GM23338 (cell line): ENCODE measurements at places on chromosomes 4 and X.
A peak's percentile ranks its signal among the peaks of the same experiment; 100 is the strongest.

GRCh38 chrX:2360731-2361130 lies 140.0 kb downstream of the DHRSX start:
- peak; percentile 49 for DNase-seq

- DNase-seq = no peak
These were observed 16.4 kb downstream of the ZNF732 start for GRCh38 chr4:288891-289290.

DNA sequence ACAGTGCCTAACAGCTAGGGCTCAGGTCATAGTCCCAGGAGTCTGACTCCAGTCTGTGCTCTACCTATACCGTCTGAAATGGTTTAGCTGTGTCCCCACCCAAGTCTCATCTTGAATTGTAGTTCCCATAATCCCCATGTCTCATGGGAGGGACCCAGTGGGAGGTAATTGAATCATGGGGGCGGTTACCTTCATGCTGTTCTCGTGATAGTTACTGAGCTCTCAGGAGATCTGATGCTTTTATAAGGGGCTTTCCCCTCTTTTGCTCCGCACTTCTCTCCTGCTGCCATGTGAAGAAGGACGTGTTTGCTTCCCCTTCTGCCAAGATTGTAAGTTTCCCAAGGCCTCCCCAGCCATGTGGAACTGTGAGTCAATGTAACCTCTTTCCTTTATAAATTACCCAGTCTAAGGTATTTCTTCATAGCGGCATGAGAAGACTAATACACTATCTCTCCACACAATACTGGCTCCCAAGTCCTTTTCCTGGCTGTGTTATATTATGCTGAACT lies 110.8 kb downstream of the AFAP1 start:
- DNase-seq = no peak

DNA sequence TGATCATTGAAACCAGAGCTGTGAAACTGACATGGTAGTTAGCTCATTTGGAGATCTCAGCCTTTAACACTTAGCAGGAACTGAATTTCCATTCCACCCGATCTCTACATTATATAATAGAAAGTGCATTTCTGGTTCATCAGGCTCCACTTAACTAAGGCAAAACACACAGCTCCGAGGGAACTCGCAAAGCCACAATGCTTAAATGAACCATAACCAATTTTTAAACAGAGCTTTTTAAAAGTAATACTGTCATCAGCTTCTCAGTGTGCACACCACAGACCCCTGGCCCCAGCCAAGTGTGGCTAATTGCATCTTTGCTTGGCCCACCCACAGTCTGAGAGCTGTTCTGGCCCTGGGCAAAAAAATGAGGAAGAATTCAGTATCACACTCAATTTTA lies 66.1 kb downstream of the DCHS2 start:
- DNase-seq = no peak

GRCh38 chr4:113114884-113115283 lies 65.4 kb downstream of the ANK2 start:
- no peak for DNase-seq

DNA sequence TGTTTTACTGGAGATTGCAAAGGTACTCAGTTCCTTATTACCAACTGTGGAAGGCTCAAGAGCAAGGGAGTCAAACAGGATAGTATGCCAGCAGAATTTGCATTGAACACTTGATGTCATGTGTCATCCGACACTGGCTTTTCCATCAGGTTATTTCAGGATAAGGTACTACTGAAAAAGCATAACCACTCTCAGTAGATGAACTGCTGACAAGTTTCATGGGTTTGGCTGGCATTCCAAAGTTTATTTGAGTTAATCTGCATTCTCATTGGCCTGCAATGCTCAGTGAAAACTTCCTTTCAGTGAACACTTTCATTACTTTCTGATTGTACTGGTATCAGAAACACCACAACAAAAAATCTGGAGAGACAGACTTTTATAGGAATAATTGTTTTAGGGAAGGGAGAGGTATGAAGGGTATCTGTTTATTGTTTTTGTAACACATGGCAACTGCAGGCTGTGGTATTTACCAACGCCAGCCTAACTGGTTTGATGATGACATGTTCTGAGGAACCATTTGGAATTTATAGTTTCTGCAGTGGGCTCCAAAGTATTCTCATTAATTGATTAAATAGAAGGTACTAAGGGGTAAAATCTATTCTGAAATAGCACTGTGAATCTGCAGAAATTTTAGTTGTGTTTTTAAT lies 345.7 kb upstream of the NR3C2 start:
- DNase-seq = peak; percentile 23

GRCh38 chrX:136909119-136909705 lies 28.7 kb upstream of the RBMX start:
- DNase-seq = peak; percentile 67

- DNase-seq = no peak
These were observed 331.6 kb downstream of the BCOR start for GRCh38 chrX:39766085-39766726.

- no peak for DNase-seq
These were observed 34.7 kb upstream of the PRKX start for GRCh38 chrX:3748052-3748559.

- DNase-seq = no peak
These were observed 20.9 kb downstream of the SPIN3 start for GRCh38 chrX:56974408-56974807.

DNA sequence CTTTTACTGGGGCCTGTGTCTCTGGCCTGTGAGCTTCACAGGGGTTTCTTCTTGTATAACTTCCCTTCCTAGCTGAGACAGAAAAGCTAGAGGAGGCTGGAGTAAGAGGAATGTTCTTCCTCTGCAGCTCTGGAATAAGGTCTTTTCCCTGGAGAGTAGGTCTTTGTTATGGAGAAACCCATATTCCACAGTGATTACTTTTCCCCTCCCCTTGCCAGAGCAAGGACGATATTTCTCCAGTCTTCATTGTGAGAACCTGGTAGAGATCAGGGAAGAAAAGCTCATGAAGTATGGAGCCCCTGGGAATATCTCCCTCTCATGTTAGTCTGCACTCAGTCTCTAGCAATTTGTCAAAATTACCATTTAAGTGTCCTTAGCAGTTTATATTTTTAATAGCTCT lies 18.7 kb upstream of the GLRB start:
- peak; percentile 31 for DNase-seq

GRCh38 chr4:74754218-74754617 lies 40.1 kb downstream of the BTC start:
- DNase-seq = no peak

DNA sequence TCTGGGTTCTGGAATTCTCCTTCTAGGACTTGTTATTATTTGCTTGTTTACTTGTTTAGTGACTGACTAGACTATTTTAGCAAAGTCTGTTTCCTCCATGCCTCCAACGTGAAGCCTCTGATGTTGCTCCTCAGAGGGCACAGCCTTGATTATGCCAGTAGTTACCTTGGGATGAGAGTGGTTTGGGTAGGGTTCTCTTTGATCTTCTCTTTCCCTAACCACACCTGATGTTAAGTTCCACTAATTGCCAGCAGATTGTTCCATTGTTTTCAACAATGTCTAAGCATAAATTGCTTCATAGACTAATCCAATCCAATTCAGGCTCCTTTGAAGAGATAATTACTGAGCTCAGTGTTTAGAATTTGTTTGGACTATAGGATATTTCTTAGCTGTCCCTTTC lies 352.7 kb upstream of the DIPK2B start:
- no peak for DNase-seq

GRCh38 chr4:106268786-106269185 lies 47.2 kb downstream of the TBCK start:
- no peak for DNase-seq

DNA sequence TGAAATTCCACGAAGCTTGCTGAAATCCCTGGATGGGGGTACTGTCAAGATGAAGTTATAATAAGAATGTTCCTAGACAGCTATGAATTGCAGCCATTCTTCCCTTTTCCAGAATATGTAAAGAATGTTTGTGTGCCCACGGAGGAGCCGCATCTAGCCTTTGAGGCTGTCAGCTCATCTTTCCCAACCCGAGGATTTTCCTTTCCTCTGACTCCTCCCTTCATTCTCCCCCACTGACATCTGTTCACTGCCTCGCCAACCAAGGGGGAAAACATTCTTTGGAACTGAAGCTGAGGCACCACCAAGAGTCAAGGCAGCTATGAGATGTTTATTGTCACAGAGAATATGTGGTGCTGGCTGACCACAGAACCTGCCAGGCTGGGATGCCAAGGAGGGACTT lies 8.8 kb downstream of the NHSL2 start:
- DNase-seq = no peak

DNA sequence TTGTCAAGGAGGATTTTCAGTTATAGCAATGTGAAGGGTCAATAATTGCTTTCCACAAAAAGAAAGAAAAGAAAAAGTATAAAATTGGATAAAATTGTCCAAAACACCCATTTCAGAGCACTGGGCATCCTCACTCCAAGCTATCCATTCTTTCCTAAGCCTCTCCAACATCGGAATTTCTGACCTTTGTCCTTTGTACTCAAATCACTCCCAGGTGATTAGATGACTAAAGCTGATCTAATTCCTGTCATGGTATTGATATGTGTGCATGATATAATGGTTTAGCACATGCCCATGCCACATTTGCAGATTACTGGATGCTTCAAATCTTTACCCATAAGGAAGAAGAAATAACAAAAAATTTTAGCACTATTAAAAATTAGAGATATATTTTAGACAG lies 152.3 kb downstream of the CENPC start:
- no peak for DNase-seq

GRCh38 chrX:78957768-78958130 lies 12.6 kb downstream of the P2RY10 start:
- no peak for DNase-seq

- no peak for DNase-seq
These were observed 695.7 kb upstream of the GALNTL6 start for GRCh38 chr4:171117457-171117856.

- no peak for DNase-seq
These were observed 19.9 kb downstream of the AWAT2 start for GRCh38 chrX:70029863-70030262.

DNA sequence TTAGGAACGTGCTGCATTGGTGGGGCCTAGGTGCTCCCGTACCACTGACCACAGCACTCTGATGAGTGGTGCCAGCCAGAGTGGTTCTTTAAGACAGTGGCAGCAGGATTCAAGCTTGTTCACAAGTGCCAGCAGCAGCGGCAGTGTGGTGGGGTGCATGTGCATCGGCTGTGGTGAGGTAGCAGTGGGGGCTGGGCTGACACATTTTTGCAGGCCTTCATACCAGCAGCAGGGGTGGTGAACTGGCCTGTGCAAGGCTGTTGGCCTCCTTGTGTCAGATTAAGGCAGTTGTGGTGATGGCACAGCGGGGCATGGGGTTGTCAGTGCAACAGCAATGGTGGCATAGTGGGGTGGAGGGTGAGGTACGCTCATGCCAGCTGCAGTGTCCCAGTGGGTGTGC lies 131.4 kb downstream of the PABPC4L start:
- DNase-seq = no peak

- no peak for DNase-seq
These were observed 168.1 kb downstream of the HS6ST2 start for GRCh38 chrX:132790329-132790728.

DNA sequence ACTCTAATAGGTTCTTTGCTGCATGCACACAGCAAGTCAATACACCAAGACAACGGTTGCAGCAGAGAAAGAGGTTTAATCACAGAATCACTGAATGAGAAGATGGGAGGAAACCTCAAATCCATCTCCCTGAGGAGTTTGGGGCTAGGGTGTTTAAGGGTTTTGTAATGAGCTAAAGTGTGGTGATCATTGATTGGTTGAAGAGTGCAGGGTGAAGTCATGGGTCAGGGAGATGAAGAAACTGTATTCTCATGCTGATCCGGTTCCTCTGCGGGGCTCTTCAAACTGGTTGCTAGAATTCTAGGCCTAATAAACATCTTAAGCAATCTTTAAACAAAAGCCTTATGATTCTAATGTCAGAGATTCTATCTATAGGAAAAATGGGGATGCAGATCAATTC lies 432.5 kb upstream of the FAM47C start:
- DNase-seq = peak; percentile 41

DNA sequence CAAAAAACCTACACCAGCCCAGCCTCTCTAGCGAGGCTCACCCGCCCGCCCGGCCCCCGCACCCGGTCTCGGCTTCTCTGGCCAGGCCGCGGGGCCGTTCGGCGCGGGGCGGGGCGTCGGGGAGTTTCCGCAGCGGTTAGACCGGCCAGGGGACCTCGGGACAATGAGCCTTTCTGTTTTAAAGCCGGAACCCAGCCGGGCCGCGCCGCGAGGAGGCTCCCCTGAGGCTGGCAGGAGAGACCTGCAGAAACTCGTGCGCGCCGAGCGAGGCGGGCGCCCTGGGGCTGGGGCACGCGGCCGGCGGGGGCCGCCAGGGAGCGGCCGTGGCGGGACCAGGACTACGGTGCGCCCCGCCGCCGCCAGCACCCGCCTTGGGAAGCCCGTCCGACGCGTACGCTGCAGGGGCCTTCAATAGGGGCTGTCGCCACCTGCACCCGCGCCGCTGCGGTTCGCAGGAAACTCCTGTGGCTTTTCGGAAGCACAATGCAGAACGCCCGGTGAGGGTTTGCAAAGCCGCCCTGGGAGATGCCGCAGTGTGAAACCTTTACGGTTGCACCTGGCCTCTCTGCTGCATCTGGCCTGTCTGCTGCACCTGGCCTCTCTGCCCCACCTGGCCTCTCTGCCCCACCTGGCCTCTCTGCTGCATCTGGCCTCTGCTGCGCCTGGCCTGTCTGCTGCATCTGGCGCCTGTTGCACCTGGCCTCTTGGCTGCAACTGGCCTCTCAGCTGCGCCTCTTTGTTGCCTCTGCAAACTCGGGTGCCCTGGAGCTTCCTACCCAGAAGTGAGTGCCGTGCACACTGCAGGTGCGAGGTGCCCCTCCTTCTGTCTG lies 63.9 kb downstream of the TRAPPC11 start:
- peak; percentile 79 for DNase-seq

- no peak for DNase-seq
These were observed 63.7 kb downstream of the CLDN22 start for GRCh38 chr4:183256343-183256742.

GRCh38 chr4:38503689-38504395 lies 160.2 kb upstream of the KLF3 start:
- DNase-seq = no peak

GRCh38 chr4:151031831-151032605 lies 16.9 kb upstream of the LRBA start:
- DNase-seq = peak; percentile 25

DNA sequence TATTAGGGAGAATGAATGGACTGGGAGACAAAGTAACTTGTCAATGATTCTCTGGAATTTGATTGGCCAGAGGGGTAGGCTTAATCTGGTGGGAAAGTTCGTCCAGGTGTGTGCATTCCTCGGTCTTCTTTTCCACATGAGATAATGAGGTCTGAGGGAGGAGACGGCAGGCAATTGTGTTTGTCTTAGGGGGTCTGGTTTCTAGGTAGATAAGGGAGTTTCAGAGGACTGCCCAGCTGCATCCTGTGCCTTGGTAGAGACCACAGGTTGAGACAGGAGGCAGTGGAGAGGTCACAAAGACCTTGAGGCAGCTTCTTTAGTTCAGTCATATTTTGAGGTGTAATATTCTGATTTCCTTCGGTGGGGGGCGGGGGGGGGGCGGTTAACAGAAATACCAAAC lies 4.3 kb downstream of the MGST2 start:
- peak; percentile 27 for DNase-seq

DNA sequence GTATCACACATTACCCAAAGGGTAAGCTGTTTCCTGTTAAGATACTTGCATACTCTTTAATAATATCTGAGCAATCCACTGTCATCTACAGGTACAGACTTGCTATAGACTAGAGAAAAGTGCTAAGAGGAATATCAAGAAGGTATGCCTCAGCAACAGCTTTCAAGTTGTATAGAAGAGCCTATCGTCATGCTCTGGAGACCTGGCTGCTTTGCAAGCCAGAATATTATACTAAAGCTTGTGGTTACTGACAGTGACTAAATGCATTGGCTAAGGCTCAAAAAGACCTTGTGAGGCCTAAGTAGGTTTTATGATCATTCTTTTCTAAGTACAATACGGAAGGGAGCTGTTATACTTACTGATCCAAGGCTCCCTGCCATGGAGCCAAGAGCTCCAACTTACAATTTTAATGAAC lies 11.3 kb downstream of the LAMP2 start:
- no peak for DNase-seq
